ENCODE measurements at places on chromosomes 12 and 14.

DNA sequence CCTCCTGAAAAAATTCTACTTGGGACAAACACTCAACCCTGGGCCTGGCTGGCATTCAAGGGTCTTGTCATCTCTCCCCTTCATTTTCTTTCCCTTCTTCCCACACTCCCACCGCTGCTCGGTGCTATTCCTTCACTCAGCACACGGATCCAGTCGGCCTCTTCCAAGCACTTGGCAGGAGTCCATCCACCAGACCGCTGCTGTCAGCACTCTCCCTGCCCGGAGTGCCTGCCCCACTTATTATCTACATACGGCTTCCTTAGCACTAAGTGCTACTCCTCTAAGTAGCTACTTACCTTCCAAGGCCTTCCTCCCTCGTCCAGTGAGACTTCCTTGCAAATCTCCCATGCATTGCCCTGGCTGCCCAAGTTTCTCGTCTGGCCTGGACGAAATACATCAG lies 29.8 kb downstream of the CALM1 start:
- no peak for DNase-seq

GRCh38 chr12:50525422-50525821 lies 20.6 kb downstream of the DIP2B start:
- DNase-seq, result no peak

GRCh38 chr12:103882861-103883596 lies 42.0 kb upstream of the NT5DC3 start:
- no peak for DNase-seq

DNA sequence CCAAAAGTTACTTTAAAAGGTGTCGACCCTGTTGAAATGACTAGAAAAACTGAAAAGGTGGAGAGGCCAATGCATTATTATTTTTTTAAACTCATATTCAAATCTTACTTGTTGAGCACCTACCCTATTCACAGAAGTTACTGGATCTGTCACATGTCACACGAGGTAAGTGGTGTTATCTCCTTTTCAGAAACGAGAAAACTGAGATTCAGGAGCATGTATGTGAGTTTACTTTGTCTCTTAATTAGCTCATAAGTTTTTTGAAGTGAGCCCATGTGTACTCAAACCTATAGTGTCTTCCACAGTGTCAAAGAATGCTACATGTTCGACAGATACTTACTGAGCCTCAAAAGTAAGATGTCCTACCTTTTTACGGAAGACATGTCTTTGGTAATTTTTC lies 81.8 kb upstream of the EGLN3 start:
- no peak for DNase-seq

DNA sequence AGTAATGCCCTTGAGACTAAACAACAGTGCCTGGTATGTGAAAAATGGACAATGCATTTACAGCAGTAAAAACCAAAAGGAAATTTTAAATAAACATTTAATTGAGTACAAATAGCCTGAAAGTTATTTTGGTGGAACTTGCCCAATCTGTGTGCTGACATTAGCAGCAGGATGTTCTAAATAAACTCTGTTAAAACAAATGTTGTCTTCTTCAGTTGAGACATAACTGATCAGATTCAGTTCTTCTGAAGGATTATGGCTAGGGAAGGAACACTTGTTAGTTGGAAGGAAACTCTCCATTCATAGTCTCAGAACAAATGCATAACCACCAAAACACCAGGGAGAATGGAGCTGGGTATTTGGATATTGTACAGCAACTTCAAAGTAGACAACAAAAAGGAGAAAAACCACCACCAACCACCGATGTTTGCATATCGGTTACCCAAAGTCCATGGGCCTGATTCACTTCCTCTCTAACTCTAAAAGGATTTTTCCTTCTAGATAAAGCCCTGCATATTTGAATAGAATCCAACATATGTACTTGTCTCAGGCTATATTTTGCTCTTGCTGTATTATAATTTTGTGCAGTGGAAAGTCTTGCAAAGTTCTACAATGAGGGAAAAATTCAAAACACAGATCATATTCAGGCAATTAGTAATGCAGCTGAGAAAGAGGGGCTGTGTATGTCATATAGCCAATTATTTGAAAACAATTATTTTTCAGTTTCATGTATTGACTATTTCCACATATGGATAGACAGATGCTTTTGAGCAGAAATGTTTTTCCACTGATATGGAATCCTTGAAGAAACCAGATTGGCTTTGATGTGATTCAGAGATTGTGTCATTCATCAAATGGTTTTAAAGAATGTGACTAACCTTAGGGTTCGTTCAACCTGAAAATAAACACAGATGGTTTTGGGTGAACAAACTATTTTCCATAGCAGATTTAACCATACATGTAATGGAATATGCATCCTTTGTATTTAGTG lies 152.2 kb upstream of the BMP4 start:
- DNase-seq, result no peak

GRCh38 chr14:59271256-59271655 lies 82.8 kb downstream of the DAAM1 start:
- no peak for DNase-seq

DNA sequence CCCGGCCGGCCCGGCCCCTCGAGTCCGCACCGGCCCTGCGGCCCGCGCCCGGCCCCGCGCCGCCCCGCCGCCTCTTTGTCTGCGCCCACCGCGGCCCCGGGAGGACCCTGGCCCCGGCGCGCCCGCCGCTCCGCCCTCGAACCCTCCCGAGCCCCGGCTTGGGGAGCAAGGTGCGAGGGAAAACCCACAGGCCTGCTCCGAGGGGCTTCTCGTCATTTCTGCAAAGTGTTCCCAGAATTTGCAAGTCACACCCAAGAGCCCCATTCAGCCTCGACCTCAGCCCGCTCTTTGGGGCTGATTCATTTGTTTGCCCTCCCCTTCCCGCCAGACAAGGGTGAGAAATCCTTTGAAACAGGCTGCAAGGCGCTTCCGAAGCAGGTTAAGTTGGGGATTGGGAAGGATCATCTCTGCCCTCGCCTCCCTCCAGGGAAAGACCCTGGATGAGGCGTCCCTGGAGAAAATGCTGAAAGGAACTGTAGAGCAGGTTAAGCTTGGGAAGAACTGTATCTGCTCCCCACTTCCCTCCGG lies 325 bp upstream of the CLIP1 start:
- no peak for DNase-seq

DNA sequence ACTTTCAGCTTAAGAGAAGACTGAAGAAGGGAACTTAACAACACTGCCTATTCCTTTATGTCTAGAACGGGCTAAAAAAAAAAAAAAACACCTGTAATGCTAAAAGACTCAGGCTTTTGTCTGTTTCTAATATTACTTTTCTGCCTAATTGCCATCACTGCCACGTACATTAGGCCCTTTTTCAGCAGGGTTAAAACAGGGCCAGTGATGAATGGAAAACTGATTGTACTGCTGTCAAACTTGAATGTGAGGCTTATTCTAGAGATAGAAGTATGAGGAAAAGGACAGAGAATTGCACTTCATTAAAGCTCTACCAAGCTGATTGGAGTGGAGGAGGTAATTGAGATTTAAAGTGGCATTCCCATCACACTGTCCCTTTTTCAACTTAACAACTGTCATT lies 535.8 kb downstream of the PRKD1 start:
- no peak for DNase-seq

GRCh38 chr12:27780612-27781408 lies 774 bp upstream of the MANSC4 start:
- no peak for DNase-seq

- no peak for DNase-seq
Observed at GRCh38 chr14:100275214-100275613, 31.0 kb downstream of the SLC25A29 start.

DNA sequence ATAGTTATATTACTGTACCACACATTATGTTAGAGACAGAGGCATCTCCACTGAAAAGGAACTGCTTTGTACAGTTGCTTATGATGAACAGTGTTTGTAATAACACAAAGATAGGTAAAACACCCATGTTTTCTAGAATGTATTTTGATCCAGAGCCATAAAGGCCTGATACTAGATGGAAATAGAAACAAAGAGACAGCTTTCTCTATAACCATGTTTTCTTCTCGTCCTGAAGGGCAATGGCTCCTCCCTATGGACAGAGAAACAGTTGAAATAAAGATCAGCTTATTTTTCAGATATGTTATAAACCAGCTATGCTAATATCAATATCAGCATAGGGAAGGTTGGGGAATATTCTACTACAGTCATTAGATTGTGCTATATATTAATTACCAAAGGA lies 109.2 kb downstream of the ATXN7L3B start:
- DNase-seq, result no peak

GRCh38 chr12:97564236-97564635 lies 101.6 kb downstream of the RMST start:
- no peak for DNase-seq

DNA sequence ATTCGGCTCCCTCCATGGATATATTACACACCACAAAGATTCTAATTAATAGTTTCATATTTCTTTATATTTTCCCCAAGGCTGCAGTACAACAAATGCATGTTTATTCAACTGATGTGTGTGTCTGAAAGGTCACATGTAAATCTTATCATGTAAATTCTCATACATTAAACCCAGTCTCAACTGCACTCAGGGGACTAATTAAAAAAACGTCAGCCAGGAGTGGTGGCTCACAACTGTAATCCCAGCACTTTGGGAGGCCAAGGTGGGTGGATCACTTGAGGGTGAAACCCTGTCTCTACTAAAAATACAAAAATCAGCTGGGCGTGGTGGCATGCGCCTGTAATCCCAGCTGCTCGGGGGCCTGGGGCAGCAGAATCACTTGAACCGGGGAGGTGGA lies 67.8 kb downstream of the MAP3K9 start:
- no peak for DNase-seq

GRCh38 chr12:27841392-27841882 lies 61.4 kb upstream of the MANSC4 start:
- peak; percentile 16 for DNase-seq

GRCh38 chr12:132169376-132169775 lies 25.1 kb downstream of the NOC4L start:
- no peak for DNase-seq

GRCh38 chr12:55250944-55251343 lies 6.5 kb downstream of the OR6C74 start:
- DNase-seq, result no peak

DNA sequence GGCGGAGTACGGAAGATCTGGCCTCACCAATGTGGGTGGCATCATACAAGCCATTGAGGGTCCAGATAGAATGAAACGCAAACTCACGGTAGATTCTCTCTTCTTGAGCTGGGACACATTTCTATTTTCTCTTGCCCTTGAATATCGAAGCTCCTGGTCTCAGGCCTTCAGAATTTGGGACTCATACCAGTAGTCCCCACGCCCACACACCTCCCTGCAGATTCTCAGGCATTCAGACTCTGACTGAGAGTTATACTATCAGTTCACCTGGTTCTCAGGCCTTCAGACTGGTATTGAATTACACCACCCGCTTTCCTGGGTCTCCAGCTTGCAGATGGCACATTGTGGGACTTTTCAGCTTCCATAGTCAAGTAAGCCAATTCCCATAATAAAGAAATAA lies 37.8 kb downstream of the EIF2S3B start:
- DNase-seq, result no peak

DNA sequence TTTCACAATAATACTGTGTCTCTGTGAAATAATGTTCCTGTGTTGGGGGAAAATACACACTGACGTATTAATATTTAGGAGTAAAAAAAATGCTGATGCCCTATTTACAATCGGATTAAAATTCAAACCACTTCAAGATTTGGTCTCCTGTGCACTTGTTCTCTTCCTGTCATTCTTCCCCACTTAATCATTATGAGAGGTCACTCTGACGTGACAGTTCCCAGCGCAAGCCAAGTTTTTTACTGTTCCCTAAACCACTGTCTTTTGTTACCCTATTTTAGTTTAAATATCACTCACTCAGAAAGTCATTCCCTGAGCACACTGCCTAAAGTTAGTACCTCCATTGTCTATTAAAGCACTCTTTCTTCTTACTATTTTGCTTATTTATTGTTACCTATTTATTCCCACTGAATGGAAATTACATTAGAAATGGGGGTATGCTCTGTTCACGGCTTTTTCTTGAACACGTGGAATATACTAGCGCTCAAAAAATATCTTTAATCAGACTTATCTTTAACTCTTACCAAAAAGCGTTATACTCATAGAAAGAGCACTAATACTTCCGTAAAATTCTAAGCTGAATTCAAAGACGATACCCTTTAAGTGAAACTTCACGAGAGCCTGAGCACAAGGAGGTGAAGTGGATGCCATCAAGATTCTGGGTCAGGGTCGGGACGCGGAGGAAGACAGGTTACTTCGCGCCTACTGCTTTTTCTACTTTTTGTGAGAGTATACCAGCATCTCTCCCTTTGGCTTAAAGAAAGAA lies 670 bp upstream of the PSMA3 start:
- no peak for DNase-seq

DNA sequence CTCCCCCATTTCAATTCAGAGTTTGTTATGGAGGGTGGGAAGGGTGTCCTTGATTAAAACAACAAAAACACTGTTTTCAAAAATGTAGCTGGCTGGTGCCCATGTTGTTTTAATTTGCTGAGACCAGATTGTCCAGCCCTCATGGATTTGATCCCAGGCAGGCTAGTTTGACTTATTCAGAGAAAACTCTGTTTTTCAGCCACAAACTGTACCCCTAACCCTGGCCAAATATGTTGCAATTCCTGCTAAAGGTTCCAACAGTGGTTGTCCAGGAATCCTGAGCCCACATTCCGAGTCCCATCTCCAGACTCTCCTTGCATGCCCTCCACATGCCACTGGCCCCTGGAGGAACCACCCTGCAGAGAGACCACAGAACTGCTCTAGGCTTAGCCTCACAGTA lies 36.0 kb downstream of the MAP1LC3B2 start:
- peak; percentile 76 for DNase-seq

- DNase-seq, result peak; percentile 99
Observed at GRCh38 chr14:22929104-22929960, at the start of gene PRMT5. TSS of gene PRMT5 (minus strand) at chr14:22929376. CDS start at chr14:22929361, 15 bp downstream.

GRCh38 chr12:124713436-124714082 lies 146.1 kb upstream of the NCOR2 start:
- DNase-seq, result peak; percentile 79

- DNase-seq, result peak; percentile 55
Observed at GRCh38 chr14:89284333-89285058, 132.5 kb downstream of the FOXN3 start.

- DNase-seq, result no peak
Observed at GRCh38 chr12:42094277-42094676, 50.4 kb downstream of the GXYLT1 start.

DNA sequence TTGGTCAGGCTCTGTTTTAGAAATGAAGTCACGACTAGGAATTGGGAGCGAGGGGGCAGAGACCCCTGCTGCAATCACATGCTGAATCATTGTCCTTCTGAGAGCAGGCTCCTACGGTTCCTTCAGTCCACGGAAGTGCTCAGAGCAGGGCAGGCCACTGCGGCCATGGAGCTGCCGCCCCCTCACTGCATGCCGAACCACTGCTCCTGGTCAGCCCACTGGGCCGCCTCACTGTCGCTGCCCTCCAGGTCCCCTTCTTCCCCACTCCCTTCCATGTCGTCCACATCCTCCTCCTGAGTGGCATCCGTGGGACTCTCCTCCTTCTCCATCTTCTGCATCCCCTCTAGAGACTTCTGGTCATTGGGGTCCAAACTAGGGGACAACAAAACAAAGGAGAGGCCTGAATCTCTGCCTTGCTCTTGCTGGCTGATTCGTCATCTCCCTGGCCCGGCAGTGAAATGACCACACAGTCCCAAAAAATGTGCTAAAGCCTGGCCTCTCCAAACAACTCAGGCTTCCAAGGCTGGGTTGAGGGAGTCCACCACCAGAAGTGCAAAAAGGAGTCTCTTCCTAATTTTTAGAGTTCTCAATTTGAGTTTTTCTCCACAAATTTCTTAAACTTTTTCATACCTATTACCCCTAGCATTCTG lies 29.4 kb downstream of the ANAPC7 start:
- DNase-seq, result no peak

GRCh38 chr12:96398424-96399119 lies 1.7 kb downstream of the CDK17 start:
- DNase-seq, result no peak
